Thymus (tissue), 14 donors: ENCODE measurements at places on chromosomes 5 and 9. TPM values are rescaled to one million over a fixed set of nuclear protein-coding genes. Genes with fewer than 3 reads are reported as not detected.

DNA sequence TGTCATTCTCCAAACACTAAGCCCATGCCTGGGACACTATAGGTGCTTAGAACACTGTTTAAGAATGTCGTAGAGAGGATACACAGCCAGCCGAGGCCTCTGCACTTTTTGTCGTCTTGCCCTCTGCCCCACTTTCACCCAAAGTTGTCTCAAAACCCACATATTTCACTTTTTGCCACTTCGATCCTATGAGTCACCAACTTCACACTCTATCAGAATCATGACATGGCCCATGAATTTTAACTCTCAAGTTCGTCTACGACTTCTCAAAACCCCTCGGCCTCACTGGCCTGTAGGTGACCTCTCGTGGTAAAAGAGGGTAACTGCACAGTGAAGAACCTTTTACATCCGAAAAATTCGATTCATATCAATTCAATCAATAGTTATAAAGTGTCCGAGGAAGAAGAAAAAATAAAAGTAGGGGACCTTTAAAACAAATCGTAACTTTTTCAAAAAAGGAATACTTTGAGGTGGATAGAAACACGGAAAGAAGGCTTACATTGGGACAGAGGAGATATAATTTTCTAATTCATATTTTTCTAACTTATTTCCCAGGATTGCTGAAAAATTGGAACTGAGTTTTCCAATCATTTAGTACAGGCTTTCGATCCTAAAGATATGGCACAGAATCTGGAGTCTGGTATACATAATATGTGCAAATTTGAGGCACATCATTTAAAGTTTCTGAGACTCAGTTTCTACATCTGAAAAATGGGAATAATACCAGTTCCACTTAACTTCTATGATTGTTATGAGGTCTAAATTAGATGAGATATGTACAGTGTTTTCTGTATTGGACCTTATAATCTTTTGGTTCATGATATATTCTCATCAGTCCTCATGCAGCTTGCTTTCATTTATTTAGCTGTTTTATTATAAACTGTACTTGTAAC lies 122.6 kb downstream of the APBA1 start:
- DNase-seq, result peak; percentile 23

GRCh38 chr9:80496901-80497556 lies 925.3 kb downstream of the TLE4 start:
- no peak for DNase-seq

DNA sequence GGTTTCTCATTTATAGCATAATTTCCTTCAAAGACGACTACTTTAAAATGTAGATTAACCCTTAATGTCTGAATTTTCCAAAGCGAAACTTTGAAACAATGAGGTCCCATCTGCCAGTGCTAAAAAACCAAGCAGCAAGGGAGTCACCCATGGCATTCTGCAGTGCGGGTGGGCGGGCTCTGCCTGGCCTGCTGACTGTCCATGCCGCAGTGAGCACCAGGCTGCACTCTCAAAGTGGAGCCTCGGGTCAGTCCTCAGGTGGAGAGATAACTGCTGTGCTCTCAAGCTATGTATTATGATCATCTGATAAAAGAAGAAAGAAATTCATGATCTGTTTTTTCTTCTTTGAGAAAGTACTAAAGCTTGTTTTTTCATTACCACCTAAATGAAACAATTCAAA lies 581.6 kb downstream of the CETN3 start:
- DNase-seq, result no peak

GRCh38 chr9:111730937-111731567 lies 63.7 kb downstream of the SHOC1 start:
- no peak for DNase-seq

GRCh38 chr9:94173632-94174031 lies 85.5 kb upstream of the ZNF169 start:
- DNase-seq, result no peak

MTAP gene
- total RNA-seq, result 20.8 TPM
